ENCODE measurements at places on chromosomes 4 and X.

DNA sequence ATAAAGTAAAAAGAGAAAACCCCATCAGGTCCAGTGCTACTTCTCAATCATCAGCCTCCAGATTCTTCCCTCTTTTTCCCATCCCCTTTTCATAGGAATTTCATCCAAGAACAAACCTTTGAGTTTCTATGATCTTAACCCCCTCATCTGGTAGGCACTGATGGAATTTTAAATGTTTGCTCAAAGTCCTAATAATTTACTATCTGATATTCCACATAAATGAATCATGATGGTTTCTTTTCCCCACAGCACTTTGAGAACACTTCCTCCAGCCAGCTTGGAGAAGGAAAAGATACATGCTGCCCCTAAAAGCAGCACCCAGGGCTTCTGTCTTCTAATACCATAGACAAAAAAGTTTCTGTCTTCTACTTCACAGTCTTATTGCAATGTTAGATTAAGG is 19.4 kb upstream of the KLHL8 start:
- DNase-seq: no peak

- DNase-seq: no peak
Observed at GRCh38 chr4:153039542-153040185, 103.5 kb downstream of the FHDC1 start.

- DNase-seq: no peak
Observed at GRCh38 chr4:25131926-25132325, 28.3 kb downstream of the SEPSECS start.

DNA sequence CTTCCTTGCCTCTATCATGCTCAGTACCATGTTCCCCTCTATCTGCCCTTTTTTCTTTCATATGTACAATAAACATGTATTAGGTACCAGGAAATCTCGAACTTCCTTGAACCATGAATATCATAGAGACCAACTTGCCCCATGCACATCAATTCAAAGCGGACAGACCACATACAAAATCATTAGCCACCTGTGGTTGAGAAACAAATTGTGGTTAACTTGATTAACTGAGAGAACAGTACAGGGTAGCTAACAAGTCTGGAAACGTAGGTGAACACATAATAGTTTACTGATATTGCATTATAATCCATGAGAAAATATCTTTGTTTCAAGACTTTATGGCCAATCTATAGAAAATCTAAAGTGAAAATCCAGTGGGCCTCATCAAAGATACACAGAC is 8.2 kb downstream of the CASP3 start:
- DNase-seq: no peak

DNA sequence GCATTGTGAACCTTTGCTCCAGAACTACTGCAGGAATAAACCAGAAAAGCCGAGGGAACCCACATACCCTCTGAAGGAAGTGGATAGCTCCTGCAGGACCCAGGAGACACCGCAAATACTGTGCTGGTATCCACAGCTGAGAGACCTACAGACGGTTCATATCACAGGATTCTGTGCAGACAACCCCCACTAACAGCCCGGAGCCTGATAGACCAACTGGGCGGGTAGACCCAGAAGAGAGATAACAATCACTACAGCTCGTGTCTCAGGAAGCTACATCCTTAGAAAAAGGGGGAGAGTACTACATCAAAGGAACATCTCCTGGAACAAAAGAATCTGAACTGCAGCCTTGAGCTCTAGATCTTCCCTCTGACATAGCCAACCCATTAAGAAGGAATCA is 150.8 kb downstream of the FRAS1 start:
- DNase-seq: no peak

- no peak for DNase-seq
Observed at GRCh38 chr4:7223541-7223940, 31.2 kb downstream of the SORCS2 start.

DNA sequence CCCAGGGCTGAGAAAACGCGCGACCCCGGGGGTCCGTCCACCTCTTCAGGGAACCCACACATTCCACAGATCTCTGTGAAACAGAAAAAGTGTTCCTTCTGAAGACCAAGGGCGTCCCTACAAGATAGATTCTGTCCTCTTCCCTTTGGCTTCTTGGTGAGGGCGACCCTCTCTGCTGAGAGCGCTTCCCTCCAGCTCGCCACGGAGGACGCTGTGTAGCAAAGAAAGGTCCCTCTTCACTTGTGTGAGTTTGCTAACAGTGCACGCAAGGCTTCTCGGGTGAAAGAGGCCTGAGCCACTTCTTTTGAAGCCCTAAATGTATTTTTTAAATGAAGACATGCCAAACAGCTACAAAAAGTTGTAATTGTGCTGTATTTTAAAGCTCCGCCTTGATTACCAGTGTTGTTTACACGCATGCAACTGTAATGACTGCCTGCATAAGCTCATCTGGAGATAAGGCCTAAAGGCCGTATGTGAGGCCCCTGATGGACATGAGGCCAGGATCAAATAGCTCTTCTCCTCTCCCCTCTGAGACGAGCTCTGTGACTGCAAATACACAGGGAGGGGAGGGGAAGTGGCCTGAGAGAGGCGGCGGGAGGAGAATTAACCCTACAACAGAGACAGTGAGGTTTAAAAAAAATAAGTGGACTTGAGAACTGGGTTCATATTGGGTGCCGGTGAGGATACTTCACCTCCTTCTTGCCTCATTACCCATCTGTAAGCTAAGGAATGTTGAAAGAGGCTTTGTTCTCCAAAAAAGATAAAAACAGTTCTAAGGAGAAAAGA is 95.5 kb downstream of the SOWAHB start:
- DNase-seq: no peak

- DNase-seq: no peak
Observed at GRCh38 chr4:187183826-187184225, 460.2 kb upstream of the FAT1 start.

DNA sequence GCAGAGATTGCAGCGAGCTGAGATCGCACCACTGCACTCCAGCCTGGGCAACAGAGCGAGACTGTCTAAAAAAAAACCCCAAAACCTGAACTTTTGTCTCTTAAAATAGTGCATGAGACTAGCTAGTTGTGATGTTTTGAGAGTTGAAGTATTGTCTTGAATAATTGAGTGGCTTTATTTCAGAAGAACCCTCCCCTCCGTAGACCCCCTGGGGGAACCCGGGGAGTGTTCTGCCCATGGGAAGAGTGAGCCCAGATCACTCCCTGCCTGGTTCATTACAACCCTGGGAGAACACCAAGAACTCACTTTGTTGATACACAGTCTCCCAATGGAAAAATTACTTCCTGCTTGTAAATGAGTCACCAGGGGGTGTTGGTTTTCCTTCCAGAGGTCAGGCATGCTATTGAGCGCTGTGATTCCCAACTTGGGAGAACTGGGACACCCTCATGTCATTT is 65.3 kb upstream of the SHISA3 start:
- no peak for DNase-seq

- no peak for DNase-seq
Observed at GRCh38 chr4:146472404-146472803, 49.3 kb downstream of the SLC10A7 start.

DNA sequence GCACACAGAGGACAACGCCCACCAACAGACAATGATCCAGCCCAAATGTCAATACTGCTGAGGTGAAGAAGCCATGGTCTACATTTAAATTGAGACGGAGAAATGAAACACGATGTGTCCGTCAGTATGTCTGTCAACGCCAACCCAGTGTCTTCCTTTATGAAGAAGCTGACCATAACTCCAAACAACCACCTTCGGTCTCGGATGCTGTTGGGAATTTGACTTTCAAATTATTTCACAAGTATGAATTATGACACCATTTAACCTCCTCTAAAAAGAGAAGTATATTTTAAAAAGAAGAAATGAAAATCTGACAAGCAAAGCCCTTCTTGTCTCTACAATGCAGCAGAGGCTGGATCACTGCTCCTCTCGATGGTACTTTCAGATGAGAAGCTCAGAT is 123.7 kb upstream of the MAP3K15 start:
- DNase-seq: no peak

DNA sequence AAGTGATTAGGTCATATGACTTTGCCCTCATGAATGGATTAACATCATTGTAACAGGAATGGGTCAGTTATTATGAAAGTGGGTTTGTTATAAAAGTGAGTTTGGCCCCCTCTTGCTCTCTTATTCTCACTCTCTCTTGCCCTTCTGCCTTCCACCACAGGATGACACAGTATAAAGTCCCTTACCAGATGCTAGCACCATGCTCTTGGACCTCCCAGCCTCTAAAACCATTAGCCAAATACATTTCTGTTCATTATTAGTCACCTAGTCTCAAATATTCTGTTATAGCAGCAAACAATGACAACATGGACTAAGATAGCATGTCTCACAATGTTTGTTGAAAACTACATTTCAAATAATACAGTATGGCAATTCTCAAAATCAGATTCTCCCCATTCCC is 59.7 kb downstream of the RWDD4 start:
- no peak for DNase-seq

GRCh38 chr4:85369703-85370380 is 105.1 kb upstream of the ARHGAP24 start:
- no peak for DNase-seq

DNA sequence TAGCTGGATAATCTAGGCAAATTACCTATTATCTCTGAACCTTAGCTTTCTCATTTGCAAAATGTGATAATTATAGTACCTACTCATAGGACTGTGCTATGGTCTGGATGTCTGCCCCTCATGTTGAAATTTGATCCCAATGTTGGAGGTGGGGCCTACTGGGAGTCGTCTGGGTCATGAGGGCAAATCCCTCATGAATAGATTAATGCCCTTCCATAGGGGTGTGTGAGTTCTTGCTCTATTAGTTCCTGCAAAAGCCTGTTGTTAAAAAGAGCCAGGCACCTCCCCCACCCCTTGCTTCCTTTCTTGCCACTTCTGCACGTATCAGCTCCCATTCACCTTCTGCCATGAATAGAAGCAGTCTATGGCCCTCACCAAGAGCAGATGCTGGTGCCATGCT is 73.9 kb downstream of the SERTM2 start:
- DNase-seq: no peak

DNA sequence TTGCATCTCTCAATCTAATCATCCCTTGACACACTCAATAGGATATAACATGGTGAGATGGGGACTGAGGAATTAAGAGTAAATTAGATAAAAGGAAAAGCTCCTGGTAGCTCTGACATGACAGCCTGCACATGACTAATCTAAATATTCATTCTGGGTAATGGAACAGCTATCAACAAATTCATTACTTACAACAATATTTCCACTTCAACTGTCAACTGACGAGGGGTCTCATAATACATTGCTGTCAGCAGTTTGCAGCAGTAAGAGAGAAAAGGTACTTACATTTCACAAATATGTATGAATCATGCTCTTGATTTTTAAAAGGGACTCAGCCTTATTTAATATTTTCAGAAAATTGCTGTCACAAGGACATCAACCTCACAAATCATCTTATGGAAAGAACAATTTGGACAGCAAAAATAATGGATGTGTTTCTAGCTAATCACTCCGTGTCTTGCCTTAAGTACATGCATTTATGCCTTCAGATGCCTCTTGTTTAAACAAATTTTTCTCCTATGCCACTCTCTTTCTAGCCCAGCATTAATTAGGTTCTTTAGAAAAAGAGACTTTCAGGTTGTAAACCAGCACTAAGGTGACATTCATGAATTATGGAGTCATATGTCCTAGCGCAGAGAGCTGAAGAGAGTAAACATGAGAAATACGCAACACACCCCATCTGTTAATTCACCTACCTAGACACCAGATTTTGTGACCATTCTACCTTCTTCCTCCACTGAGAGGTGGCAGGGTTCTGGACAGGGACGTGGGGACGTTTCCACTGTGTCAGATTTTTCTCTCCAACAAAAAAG is 99.6 kb upstream of the TMEM150C start:
- no peak for DNase-seq

DNA sequence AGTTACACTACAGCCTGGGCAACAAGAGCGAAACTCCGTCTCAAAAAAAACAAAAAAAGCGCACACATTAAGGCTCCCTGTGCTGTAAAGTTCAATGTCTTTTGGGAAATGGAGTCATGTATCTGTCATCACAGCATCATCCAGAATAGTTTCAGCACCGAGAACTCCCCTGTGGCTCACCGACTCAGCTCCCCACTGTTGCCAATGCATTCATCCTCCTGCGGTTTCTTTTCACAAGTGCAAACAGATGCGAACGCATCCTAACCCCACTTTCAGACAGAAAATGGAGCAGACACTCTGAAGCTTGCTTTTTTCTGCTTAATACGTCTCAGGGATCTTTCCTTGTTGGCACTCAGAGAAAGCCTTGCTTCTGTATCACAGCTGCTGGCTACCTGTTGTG is 13.8 kb upstream of the SH3TC1 start:
- DNase-seq: peak; percentile 86

GRCh38 chr4:39036172-39036571 is 4.0 kb upstream of the TMEM156 start:
- no peak for DNase-seq

- no peak for DNase-seq
Observed at GRCh38 chrX:95382799-95383198, 1301.8 kb upstream of the DIAPH2 start.

DNA sequence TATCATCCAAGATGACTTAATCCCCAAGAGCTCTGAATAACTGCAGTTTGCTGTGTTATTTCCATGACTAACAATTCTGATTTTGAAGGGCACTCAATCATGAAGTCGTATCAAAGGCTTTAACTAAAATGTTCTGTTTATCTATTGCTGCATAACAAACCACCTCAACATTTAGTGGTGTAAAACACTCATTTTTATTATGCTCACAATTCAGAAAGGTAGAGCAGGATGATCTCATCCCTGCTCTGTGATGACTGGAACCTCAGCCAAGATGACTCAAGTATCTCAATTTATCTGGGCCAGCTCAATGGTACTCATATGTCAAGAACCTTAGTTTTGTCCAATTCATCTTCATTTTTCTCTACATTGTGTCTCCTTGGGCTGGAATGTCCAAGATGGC is 451.1 kb downstream of the PPARGC1A start:
- DNase-seq: no peak

DNA sequence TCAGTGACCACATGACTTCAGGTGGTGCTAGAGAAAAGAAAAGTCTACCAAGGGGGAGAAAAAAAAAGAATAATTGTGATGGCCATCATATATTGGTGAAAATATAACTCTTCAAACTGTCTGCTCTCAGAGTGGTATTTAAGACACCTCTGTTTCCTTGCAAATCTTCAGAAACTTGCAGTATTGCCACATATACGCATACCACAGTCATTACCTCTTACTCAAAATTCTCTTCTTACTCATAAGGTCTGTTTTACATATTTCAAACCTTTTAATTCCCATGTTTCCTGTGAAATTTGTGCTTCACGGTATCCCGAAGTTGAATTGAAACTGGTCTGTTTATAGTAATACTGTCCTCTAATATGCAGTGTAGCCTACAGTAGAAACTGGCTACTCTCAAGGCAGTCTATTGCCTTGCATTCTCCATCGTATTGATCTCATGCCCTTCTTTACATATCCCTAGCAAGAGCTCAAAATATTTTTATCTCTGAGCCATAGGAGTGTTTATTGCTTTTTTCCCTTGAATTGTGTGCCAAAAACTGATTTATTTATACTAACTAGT is 34.7 kb upstream of the LHFPL1 start:
- peak; percentile 30 for DNase-seq
